ENCODE measurements at places on chromosomes 6 and 20.

GRCh38 chr6:20693466-20694063 lies 159.3 kb downstream of the CDKAL1 start:
- no peak for DNase-seq

GRCh38 chr6:33983109-33983716 lies 162.7 kb downstream of the GRM4 start:
- DNase-seq, result no peak

- peak; percentile 70 for DNase-seq
Observed at GRCh38 chr20:58852543-58853271, at the start of gene GNAS. GNAS (plus strand) TSS chr20:58852716.

GRCh38 chr6:77124604-77125003 lies 338.7 kb downstream of the HTR1B start:
- no peak for DNase-seq

All from NCI-H1930 (cell line).